T-cell (primary cell): ENCODE measurements at places on chromosomes 7 and 10. TPM values are rescaled to one million over a fixed set of nuclear protein-coding genes. Genes with fewer than 3 reads are reported as not detected.
A peak's percentile ranks its signal among the peaks of the same experiment; 100 is the strongest.

- no peak for DNase-seq
Observed at GRCh38 chr7:128932862-128933179, 4.9 kb upstream of the IRF5 start.

DNA sequence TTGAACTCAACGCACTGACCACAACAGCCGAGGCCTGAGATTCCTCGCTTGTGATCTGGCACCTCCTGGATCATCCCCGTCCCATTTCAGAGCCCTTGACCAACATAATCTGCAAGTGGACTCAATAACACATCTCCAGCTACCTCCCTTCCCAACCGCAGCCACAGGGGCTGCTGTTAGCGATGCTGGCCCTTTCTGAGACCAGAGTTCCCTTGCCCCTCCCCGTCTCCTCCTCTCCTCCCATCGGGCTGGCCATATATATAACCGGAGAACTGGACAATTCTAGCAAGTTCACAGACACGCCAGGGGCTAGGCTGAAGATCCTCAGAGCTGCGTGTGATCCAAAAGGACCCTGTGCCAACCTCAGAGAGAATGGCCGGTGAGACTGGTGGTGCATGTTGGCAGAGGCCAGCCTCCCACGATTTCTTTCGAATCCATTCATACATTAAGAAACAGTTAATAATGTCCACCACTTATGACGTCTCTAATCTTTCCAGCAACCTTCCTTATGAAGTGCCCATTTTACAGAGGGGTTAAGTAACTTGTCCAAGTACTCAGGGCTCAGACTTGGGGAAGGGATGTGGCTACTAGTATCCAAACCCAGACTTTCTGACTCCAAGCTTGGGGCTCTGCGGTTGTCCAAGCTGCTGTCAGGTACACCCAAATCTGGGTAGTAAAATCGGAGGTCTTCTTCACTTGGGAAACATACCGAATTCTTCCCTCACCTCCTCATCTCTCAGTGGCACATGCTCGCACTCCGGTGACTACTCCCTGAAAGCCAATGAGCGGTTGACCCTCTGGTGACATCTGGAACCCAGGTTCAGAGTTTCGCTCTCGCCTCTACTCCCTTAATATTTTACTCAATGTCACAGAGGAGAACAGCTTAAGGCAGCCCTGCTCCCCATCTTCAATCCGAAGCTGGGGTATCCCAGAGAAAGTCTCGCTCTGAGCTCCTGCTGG lies 11.2 kb upstream of the FEZF1 start:
- DNase-seq: no peak

DNA sequence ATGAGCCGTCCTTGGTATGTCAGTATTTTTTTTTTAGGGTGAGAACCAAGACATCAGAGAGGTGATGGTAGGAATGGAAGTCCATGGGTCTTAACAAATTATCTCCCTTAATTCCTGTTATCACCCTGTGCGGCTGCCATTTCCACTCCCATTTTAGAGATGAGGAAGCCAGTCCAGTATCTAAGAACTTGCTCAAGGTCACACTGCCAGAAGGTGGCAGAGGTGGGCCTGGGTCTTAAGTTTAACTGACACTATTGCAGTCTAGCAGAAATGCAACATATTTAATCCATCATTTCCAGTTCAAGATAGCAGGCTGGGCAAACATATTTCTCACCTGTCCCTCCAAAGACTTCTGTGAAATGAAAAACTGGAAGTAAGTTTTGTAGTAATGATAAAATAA lies 108.3 kb downstream of the GLI3 start:
- DNase-seq: no peak

GRCh38 chr7:55432939-55433784 lies 68.0 kb downstream of the LANCL2 start:
- no peak for DNase-seq

Gene ZNF239
- 1.6 TPM for total RNA-seq

Gene PON3
- 0.41 TPM for total RNA-seq

Gene EXOC6
- total RNA-seq: 9.4 TPM

DNA sequence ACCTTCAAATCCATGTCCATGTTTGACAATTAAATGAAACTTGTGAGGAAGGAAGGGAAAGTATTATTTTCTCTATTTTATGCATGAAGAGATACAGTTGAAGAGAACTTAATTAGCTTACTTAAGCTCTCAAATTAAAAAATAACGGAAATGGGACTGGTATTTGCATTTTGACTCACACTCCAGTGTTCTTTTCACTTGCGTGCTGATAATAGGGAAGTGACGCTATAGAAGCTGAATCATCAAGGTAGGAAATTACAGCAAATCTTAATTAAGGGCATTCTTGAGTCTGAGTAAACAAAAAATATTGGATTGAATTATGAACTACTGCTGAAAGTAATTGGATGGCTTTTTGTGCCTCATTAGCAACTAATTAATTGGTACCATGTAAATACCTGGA lies 44.0 kb upstream of the NPVF start:
- no peak for DNase-seq

DNA sequence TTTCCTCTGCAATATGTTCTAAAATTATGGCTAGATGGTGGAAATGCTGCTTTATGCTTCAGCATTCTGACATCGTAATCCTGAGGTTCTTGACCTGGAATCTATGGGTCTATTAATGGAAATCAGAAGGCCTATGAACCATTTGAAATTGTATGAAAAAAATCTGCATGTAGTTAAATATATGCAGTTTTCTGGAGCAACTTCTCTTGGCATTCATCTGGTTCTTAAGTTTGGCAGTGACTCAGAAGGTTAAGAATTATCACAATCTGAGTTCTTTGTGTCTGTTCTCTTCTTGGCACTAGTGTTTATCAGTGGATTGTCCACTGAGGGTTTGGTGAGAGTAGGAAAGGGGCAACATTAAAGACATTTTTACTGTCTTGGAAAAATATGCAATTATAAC lies 71.1 kb upstream of the FZD1 start:
- no peak for DNase-seq

GRCh38 chr10:35762311-35763030 lies 120.4 kb upstream of the FZD8 start:
- DNase-seq: no peak

GRCh38 chr10:2834214-2834613 lies 233.1 kb upstream of the PFKP start:
- DNase-seq: no peak

DNA sequence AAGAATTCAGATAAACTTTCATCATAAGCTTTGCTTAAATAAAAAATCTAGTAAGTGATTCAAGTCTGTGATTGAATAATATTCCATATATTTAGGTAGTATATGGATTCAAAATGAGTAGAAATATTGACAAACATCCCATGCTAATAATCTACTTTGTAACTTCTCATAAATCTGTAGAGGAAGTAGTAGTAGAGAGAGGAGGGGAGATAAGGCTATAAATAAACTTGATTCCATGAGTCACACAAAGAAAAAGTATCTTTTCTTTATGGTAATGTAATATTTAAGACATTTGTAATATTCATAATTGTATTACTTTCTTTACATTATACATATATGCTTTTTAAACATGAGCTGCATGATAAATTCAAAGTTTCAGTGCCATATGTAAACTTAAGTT lies 25.6 kb upstream of the CD36 start:
- no peak for DNase-seq

- DNase-seq: no peak
Observed at GRCh38 chr7:155357573-155358041, 59.9 kb downstream of the INSIG1 start.

- DNase-seq: peak; percentile 73
Observed at GRCh38 chr7:50449881-50450589, at the start of gene FIGNL1. FIGNL1 (minus strand) TSS chr7:50450350; CDS start chr7:50447287, 3,063 bp downstream.
